Ecto neural progenitor cell (in vitro differentiated cells): ENCODE measurements at places on chromosomes 7 and 10.

GRCh38 chr10:102247734-102248133 lies 2.4 kb downstream of the GBF1 start:
- no peak for DNase-seq

GRCh38 chr7:157097569-157097968 lies 41.2 kb upstream of the UBE3C start:
- no peak for DNase-seq

- DNase-seq = no peak
Measured at GRCh38 chr10:81984428-81984827, 109.4 kb downstream of the NRG3 start.

DNA sequence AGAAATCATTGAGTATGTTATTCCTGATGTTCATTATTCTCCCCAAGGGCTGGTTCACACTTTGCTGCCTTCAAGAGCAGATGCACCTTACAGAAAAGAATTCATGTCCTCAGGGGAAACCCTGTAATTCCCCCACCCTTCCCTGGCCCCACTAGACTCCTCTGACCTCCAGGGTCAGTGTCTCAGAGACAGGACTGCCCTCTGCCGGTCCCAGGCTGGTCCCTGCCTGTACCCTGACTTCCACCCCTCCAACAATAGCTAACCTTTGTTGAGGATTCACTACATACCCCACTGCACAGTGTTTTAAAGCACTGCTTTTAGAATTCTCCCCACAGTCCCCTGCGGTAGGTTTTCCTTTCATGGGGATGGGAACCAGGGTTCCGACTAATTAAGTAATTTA lies 4.4 kb upstream of the SEPHS1 start:
- DNase-seq = no peak

GRCh38 chr7:70000737-70001348 lies 402.6 kb downstream of the AUTS2 start:
- no peak for DNase-seq

- peak; percentile 76 for DNase-seq
Measured at GRCh38 chr7:77247206-77247850, 47.7 kb upstream of the FGL2 start.

GRCh38 chr10:14683256-14683655 lies 91.4 kb downstream of the FAM107B start:
- no peak for DNase-seq

GRCh38 chr10:84230359-84230758 lies 5.0 kb upstream of the LRIT2 start:
- no peak for DNase-seq

- no peak for DNase-seq
Measured at GRCh38 chr7:134318443-134318842, 1.7 kb upstream of the SLC35B4 start.

- DNase-seq = no peak
Measured at GRCh38 chr7:120996333-120996987, 7.9 kb downstream of the CPED1 start.
